ENCODE measurements at places on chromosomes 12 and 14.

DNA sequence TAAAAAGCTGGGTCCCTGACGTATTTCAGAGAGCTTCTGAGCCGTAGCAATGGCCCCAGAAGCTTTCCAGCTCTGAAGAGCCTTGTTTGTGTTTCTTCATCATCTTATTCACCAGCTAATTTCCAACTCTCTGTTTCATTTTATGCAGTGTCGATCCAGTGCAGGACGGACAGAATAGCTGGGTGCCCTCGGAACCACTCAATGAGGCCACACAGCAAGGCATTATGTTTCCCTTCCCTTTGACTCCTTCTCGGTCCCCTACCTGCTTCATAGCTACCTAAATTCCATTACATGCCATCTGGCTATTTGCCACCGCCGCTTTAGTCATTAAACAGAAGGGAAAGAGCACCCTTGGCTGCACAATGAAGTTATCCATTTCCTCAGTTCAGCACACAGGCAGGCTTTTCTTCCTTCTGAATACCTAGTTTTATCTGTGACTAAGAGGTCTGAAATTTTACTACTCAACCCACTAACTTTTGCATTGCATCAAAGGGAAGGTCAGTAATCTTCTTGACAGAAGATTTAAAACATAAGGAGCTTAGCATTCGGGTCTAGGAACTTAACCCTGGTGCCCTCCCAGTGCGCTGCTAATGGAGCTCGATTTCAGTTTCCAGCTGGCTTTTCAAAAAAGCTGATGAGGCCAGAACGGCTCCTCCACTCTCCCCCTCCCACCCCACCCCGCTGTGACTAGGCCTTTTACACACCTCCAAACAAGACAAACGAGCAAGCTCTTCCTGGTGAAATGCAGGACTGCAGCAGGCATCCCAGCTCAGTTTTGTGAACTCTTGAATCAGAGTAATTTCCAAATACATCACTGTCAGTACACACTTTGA is 176.8 kb downstream of the GXYLT1 start:
- peaks cover 3% of the 10 kb centered on the region for H3K27me3 ChIP-seq
- H3K4me1 ChIP-seq, result peaks cover 30% of the 10 kb centered on the region
- no peak for DNase-seq
- H3K4me3 ChIP-seq, result peak overlapping the region; percentile 69
- H3K36me3 ChIP-seq, result no peaks in the 10 kb centered on the region

- H3K36me3 ChIP-seq, result peaks cover 24% of the 10 kb centered on the region
- H3K4me3 ChIP-seq, result no peak overlapping the region
- no peaks in the 10 kb centered on the region for H3K4me1 ChIP-seq
- H3K27ac ChIP-seq, result no peak overlapping the region
- H3K27me3 ChIP-seq, result no peaks in the 10 kb centered on the region
Observed at GRCh38 chr14:89165189-89166181, 251.5 kb downstream of the FOXN3 start.

GRCh38 chr14:78667141-78667540 is 497.0 kb downstream of the NRXN3 start:
- no peak overlapping the region for H3K27ac ChIP-seq
- H3K27me3 ChIP-seq, result peaks cover 15% of the 10 kb centered on the region
- H3K36me3 ChIP-seq, result no peaks in the 10 kb centered on the region
- H3K4me3 ChIP-seq, result no peak overlapping the region
- no peaks in the 10 kb centered on the region for H3K4me1 ChIP-seq

GRCh38 chr12:120479458-120479857 is 9.9 kb upstream of the SRSF9 start:
- no peaks in the 10 kb centered on the region for H3K27me3 ChIP-seq
- H3K36me3 ChIP-seq, result peaks cover 8% of the 10 kb centered on the region
- peaks cover 23% of the 10 kb centered on the region for H3K4me1 ChIP-seq
- H3K27ac ChIP-seq, result peak overlapping the region; percentile 91

- H3K36me3 ChIP-seq, result no peaks in the 10 kb centered on the region
- no peak for DNase-seq
- no peak overlapping the region for H3K27ac ChIP-seq
- no peak overlapping the region for H3K4me3 ChIP-seq
Observed at GRCh38 chr14:54025661-54026060, 69.0 kb upstream of the BMP4 start.

- no peak overlapping the region for H3K27ac ChIP-seq
- H3K27me3 ChIP-seq, result peaks cover 9% of the 10 kb centered on the region
- no peak for DNase-seq
- no peak overlapping the region for H3K4me3 ChIP-seq
- peaks cover 4% of the 10 kb centered on the region for H3K4me1 ChIP-seq
Observed at GRCh38 chr12:123043536-123044001, 63.1 kb downstream of the ARL6IP4 start.

DNA sequence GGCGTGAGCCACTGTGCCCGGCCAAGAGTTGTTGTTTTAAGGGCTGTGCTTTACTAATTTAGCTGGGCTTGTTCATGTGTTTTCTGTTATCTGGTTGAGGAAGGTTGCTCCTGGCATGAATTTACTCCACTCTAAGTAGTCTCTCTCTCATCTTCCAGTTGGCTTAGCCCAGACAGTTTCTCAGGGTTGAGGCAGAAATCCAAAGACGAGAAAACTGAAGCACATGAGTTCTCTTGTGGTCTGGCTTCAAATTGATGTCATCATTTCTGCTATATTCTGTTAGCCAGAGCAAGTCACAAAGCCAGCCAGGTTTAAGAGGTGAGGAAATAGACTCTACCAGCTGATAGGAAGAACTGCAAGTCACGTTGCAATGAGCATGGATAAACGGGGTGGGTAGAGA is 57.9 kb downstream of the E2F7 start:
- H3K4me3 ChIP-seq, result no peak overlapping the region
- H3K4me1 ChIP-seq, result peaks cover 8% of the 10 kb centered on the region
- no peaks in the 10 kb centered on the region for H3K36me3 ChIP-seq
- peaks cover under 1% of the 10 kb centered on the region for H3K27me3 ChIP-seq
- no peak for DNase-seq
- no peak overlapping the region for H3K27ac ChIP-seq

DNA sequence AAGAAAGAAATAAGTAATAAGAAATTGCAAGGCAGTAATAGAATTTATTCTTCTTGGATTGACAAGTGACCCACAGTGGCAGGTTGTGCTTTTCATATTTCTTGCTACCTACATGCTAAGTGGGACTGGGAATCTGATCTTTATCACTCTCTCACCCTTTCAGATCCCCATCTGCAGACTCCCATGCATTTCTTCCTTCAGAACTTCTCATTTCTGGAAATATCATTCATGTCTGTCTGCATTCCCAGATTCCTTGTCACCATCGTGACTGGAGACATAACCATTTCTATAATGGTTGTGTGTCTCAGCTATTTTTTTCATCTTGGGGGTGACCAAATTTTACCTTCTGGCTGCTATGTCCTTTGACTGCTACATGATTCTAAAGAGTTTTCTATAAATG is 4.0 kb upstream of the OR6C65 start:
- no peaks in the 10 kb centered on the region for H3K4me1 ChIP-seq
- H3K4me3 ChIP-seq, result no peak overlapping the region
- H3K27me3 ChIP-seq, result peaks cover 7% of the 10 kb centered on the region
- H3K36me3 ChIP-seq, result no peaks in the 10 kb centered on the region
- DNase-seq, result no peak
- no peak overlapping the region for H3K27ac ChIP-seq

- H3K4me3 ChIP-seq, result no peak overlapping the region
- no peaks in the 10 kb centered on the region for H3K27me3 ChIP-seq
- peaks cover 41% of the 10 kb centered on the region for H3K36me3 ChIP-seq
- H3K27ac ChIP-seq, result no peak overlapping the region
Observed at GRCh38 chr14:94049625-94050023, 23.5 kb downstream of the OTUB2 start.

- no peak for DNase-seq
- peaks cover 5% of the 10 kb centered on the region for H3K27me3 ChIP-seq
- no peak overlapping the region for H3K27ac ChIP-seq
- H3K4me3 ChIP-seq, result no peak overlapping the region
- H3K4me1 ChIP-seq, result peaks cover 4% of the 10 kb centered on the region
- H3K36me3 ChIP-seq, result no peaks in the 10 kb centered on the region
Observed at GRCh38 chr12:76340680-76341435, 7.4 kb downstream of the BBS10 start.

- peaks cover 41% of the 10 kb centered on the region for H3K36me3 ChIP-seq
- H3K4me1 ChIP-seq, result peaks cover 11% of the 10 kb centered on the region
- DNase-seq, result no peak
- no peak overlapping the region for H3K27ac ChIP-seq
Observed at GRCh38 chr12:29569132-29569757, 71.8 kb upstream of the OVCH1 start.

DNA sequence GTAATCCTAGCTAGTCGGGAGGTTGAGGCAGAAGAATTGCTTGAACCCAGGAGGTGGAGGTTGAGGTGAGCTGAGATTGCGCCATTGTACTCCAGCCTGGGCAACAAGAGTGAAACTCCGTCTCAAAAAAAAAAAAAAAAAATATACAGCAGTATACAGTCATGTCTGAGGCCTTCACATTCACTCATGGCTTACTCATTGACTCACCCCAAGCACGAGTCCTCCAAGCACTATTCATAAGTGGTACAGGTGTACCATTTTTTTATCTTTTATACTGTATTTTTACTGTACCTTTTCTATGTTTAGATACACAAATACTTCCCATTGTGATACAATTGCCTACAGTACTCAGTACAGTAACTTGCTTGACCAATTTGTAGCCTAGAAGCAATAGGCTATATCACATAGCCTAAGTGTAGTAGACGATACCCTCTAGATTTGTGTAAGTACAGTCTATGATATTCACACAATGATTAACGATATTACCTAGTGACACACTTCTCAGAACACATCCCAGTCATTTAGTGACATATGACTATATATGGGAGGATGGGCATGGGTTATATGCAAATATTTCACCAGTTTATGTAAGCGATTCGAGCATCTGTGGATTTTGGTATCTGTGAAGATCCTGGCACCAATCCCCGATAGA is 12.2 kb downstream of the LLPH start:
- H3K27me3 ChIP-seq, result no peaks in the 10 kb centered on the region
- no peak for DNase-seq
- no peak overlapping the region for H3K4me3 ChIP-seq
- peaks cover 16% of the 10 kb centered on the region for H3K36me3 ChIP-seq

DNA sequence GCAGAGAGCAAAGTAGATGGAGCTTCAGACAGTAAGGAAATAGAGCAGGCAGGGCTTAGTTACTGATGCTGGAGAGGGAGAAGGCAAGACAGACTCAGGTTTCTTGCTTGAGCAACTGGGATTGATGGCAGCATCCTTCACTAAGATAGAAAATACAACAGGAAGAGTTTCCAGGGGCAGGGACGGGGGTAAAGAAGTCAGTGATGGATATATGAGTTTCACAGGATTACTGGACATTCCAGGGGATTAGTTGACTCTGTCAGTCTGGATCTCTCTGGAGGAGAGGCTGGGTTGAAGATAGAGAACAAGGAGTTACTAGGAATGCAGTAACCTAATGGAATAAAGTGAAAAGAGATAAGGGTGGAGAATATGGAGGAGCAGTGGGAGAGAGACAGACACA is 74.5 kb upstream of the ATF1 start:
- no peak for DNase-seq
- peaks cover 3% of the 10 kb centered on the region for H3K4me1 ChIP-seq
- no peak overlapping the region for H3K4me3 ChIP-seq

GRCh38 chr14:88911809-88912208 is 87.4 kb downstream of the TTC8 start:
- H3K27me3 ChIP-seq, result peaks cover 4% of the 10 kb centered on the region
- no peaks in the 10 kb centered on the region for H3K4me1 ChIP-seq
- H3K4me3 ChIP-seq, result no peak overlapping the region
- H3K27ac ChIP-seq, result no peak overlapping the region
- DNase-seq, result no peak

- peaks cover 18% of the 10 kb centered on the region for H3K36me3 ChIP-seq
- no peaks in the 10 kb centered on the region for H3K4me1 ChIP-seq
- no peak overlapping the region for H3K27ac ChIP-seq
Observed at GRCh38 chr12:107545737-107546353, 139.8 kb upstream of the PWP1 start.

GRCh38 chr12:122062832-122063693 is 15.5 kb upstream of the MLXIP start:
- H3K4me3 ChIP-seq, result peak overlapping the region; percentile 74
- DNase-seq, result no peak
- peaks cover 14% of the 10 kb centered on the region for H3K36me3 ChIP-seq
- H3K27me3 ChIP-seq, result no peaks in the 10 kb centered on the region
- H3K4me1 ChIP-seq, result peaks cover 31% of the 10 kb centered on the region
- peak overlapping the region; percentile 90 for H3K27ac ChIP-seq

DNA sequence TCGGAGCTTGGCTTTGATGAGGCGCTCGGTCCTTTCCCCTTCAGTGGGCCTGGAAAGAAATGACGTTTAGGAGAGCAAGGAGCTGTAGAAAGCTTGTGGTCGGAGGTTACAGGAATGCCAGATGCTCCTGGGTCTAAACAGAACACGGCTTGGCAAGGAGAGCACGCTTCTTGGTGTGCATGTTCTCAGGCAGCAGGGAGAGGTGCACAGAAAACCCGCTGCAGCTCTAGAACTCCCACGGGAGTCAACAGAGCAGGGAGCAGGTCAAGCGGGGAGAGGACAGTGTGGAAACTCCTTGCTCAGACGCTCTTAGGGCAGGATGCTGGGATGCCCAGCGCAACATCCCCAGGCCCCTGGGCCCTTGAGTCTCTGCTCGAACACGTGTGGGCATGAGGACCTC is 51.0 kb downstream of the SSH1 start:
- H3K36me3 ChIP-seq, result peaks cover 31% of the 10 kb centered on the region
- no peak overlapping the region for H3K4me3 ChIP-seq
- DNase-seq, result no peak
- H3K4me1 ChIP-seq, result peaks cover 39% of the 10 kb centered on the region
- no peak overlapping the region for H3K27ac ChIP-seq

- H3K4me3 ChIP-seq, result no peak overlapping the region
- H3K27ac ChIP-seq, result no peak overlapping the region
- H3K36me3 ChIP-seq, result no peaks in the 10 kb centered on the region
- no peaks in the 10 kb centered on the region for H3K27me3 ChIP-seq
- no peaks in the 10 kb centered on the region for H3K4me1 ChIP-seq
Observed at GRCh38 chr12:77521508-77522115, 309.1 kb upstream of the NAV3 start.

DNA sequence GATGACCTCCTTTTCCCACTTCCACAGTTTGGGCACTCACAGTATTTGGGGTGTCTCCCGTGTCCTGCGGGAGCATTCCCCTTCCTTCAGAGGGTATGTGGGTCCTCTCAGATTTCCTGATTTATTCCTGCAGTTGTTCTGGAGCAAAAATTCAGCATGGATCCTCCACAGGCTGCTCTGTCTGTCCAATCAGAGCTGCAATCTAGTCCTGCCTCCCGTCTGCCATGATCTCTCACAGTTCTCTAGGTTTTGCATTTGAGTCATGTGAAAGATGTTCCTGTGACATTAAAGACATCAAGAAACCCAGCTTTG is 435.9 kb downstream of the TMTC2 start:
- peaks cover 12% of the 10 kb centered on the region for H3K4me1 ChIP-seq
- H3K4me3 ChIP-seq, result no peak overlapping the region
- H3K27me3 ChIP-seq, result no peaks in the 10 kb centered on the region
- DNase-seq, result no peak
- H3K27ac ChIP-seq, result no peak overlapping the region

GRCh38 chr14:81837304-81837703 is 303.7 kb upstream of the SEL1L start:
- no peaks in the 10 kb centered on the region for H3K4me1 ChIP-seq
- no peak overlapping the region for H3K4me3 ChIP-seq
- DNase-seq, result no peak
- no peaks in the 10 kb centered on the region for H3K36me3 ChIP-seq
- no peaks in the 10 kb centered on the region for H3K27me3 ChIP-seq
